ENCODE measurements at places on chromosomes 3 and 15.

DNA sequence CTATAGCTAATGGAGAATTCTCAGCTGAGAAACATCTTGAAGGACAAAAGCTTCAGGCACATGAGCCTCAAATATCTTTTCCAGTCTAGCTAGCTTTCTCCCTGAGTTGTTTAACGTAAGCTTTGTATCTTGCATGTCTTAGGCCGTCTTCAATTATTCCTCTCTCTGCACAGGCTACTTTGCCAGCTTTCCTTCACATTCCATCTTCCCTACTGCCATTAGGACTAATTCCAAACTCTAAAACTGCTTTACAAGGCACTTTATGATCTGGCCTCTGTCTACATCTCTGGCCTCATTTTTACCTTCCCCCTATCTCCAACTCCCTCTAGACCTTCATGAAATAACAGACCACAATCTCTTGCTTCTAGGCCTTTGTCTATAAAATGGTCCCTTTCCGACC, 171.4 kb downstream of the GREM1 start:
- no peak for DNase-seq

DNA sequence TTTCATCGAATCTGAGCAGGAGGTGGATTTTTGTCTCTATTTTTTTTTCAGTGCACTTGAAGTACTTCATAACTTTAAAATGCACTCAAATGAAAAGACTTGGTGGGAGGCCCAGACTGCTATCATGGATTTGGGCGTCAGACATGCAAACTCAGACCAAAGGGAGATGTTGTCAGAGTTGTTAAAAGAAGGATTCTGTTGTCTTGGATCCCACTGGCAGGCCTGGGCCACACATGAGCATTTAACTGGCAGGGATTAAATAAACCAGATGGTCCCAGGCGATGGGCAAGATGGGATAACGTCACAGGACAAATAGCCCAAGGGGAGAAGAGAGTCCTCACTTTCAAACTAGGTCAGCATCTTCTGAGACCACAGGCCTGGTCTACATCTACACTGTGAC, 15.4 kb downstream of the RTP1 start:
- no peak for DNase-seq

- no peak for DNase-seq
Observed at GRCh38 chr15:91882858-91883586, 29.5 kb downstream of the SLCO3A1 start.

DNA sequence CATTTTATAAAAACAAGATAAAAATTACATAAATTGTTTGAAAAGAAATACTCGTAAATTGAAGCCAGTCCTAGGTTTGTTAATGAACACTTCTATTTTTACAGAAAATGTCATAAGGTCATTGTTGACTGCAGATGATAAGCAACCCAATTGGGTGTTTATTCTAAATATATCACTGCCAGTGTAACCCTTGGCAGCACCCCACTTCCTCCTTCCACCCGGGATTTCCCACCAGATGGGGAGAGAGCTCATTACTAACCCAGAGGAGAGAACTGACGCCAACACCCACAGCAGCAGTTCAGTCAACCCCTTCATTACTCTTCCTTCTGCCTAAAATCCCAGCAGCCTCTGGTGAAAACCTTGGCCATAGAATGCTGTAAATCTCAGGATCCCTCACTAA, 307.6 kb downstream of the GAP43 start:
- DNase-seq: no peak

DNA sequence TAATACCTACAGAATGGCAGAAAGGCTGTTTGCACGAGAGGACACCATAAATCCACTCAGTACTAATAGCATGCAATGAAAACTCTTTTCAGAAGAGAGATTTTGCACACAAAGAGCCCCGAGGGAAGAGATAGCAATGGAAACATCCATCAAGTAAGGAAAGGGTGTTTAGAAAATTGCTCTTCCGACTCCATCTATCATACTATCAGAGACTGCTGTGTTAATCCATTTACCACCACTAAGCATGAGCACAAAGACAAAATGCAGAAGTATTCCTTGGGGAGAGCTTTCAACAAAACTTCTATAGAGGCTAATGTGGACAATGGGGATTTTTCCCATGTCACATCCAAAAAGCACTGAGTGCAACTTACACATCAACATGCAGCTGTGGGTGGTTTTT, 72.1 kb upstream of the PLAAT1 start:
- DNase-seq: no peak

- DNase-seq: no peak
Observed at GRCh38 chr3:56115698-56116097, 352.6 kb downstream of the ERC2 start.

DNA sequence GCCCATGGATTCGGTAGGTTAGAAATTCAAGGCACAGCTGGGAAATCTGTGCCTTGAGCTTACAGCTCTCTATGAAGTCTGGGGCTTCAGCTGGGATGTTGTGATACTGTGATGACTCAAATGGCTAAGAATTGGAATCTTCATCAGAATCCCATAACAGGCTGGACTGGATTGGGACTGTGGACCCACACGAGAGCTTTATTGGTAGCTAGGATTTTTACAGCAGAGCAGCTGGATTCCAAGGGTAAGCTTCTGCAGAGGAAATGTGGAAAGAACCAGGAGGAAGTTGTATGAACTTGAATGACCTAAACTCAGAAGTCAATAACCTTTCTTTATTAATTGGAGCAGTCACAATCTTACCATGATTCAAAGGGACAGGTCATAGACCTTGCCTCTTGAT, 1187.1 kb downstream of the ROBO1 start:
- no peak for DNase-seq

DNA sequence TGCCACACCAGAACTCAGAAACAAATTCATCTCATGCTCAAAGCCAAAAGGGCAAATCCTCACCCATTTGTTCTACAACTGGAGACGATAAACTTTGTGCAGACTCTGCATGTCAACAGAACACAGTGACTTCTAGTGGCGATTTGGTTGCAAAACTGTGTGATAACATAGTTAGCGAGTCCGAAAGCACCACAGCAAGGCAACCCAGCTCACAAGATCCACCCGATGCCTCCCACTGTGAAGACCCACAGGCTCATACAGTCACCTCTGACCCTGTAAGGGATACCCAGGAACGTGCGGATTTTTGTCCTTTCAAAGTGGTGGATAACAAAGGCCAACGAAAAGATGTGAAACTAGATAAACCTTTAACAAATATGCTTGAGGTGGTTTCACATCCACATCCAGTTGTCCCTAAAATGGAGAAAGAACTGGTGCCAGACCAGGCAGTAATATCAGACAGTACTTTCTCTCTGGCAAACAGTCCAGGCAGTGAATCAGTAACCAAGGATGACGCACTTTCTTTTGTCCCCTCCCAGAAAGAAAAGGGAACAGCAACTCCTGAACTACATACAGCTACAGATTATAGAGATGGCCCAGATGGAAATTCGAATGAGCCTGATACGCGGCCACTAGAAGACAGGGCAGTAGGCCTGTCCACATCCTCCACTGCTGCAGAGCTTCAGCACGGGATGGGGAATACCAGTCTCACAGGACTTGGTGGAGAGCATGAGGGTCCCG, 199.7 kb downstream of the AKAP13 start:
- DNase-seq: no peak

DNA sequence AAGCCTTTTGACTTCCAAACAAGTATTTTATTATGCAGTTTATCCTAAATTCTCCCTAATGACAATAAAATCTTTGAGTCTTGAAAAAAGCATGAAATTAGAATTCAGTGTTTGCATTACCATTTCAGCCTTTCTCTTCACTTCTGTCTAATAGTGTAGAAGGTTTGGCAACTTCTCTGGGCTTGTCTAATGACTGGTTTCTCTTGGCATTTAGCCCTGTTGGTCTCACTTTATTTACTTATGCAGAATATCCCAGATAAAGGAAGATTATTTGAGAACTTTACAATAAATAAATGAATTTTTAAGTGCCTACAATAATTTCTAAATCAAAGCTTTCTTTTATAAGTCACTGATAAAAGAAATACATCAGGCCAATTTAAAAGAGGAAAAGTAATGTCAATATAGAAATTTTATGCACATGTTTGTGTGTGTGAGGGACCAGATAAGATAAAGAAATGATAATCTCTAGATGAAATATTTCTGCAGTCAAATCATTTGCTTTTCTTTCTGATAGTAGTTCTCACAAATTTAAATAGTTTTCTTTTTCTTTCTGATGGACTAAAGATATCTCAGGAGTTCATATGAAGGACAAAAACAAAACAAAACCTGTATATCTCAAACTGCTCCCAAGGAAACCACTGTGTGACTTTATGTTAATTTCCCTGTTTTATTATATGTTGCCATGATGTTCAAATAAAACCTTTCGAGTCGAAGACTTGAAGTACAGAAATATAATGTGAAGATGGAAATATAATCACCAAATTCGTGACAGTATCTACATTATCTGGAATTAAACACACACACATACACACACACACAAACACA, 533.1 kb upstream of the CBLB start:
- no peak for DNase-seq

GRCh38 chr15:77410701-77411618, 8.9 kb downstream of the PEAK1 start:
- no peak for DNase-seq

DNA sequence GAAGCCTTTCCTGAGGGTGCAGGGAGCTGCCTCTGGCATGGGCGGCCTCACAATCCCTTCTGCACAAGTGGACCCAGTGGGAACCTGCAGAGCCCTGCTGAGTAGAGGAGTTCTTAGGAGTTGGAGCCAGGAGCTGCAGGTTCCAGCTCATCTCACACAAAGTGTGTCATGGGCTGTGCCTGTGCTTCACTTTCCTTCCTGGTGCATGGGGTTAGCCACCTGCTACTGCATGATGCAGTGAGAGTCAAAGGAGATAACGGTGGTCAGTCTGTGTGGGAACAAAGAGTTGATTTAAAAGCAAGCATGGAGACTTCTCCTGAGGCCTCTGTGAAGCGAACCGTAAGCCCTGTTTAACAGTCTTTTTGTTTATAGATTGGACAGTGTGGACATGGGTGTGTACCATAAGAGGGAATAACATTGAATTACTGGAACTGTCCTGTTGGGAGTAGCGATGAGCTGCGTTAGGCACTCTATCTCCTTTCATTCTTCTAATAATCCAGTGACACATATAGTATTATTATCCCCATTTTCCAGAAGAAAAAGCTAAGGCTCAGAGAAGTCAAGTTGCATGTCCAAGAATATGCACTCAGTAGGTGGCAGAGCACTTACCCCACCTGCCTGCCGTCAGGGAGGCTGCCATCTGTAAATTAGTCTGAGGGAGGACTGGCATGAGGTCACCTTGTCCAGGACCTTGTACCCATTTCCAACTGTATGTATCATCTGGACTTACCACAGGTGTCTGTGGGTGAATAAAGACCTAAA, 68.7 kb upstream of the PRR23C start:
- no peak for DNase-seq

- no peak for DNase-seq
Observed at GRCh38 chr3:141656771-141657170, 81.3 kb upstream of the RNF7 start.

DNA sequence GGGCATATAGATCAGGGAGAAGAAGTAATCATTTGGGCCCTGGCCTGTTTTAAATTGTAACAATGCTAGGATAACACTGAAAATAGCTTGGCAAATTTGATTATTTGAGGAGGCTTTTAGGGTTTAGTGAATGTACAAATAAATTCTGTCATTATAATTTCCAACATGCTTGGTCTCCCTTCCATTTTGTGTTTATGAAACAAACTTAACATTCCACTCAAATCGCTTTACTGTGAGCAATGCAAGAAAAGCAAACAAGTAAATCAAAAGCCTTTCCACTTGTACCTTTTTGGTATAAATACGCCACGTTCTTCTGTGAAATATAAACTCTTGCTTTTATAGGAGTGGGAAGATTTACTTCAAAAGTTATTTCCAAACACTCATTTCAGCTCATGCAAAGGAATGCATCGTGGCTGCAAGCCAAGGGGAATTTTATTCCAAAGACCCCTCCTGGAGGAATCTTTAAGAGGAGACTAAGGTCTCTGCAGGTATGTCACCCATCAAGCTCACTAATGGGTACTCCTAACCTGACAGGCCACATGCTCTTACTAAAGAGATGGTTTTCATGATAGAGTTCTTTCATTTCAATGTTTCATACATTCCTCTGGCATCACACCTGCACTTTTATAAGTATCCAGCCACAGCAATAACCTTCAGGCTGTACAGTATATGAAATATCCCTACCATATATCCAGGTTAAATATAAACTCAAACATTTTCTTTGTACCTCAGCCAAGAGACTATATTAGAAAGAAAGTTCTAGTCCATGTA, 115.2 kb downstream of the P3H2 start:
- DNase-seq: no peak

DNA sequence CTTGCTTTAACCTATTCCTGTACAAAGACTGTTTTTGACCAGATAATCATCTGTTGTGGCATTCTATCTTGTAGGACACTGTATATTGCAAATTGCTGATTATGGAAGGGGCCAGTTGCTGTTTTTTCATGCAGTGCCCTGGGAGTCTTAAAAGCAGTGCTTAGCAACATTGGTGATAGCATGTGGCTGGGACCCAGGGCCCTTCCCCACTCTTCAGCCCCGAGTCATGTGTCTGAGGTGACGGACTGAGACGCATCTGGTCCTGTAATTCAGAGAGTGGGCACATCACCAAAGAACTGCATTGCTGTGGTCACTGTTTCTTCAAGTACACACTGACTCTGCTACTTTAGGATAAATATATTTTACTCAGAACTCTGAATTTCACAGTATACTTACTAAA, 63.4 kb downstream of the SNRK start:
- DNase-seq: no peak

- DNase-seq: no peak
Observed at GRCh38 chr3:49388289-49388820, 23.4 kb downstream of the RHOA start.

DNA sequence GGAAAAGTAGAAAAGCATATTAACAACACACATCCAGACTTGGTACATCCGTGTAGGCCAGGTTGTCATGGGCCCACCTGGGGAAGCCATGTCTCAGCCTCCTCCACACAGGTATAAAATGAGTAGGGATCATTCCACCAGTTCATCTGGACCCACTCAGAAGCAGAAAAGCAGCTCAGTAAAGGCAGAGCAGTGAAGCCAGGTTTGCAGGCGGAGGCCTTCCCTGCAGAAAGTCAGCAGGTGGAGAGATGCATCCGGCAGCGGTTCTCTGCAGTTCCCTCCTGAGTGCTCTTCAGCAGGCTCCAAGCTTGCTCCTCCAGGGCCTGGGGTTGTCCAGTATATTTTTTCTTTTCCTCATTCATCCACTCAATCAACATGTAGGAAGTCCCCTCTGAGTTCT, 22.1 kb downstream of the LOXL1 start:
- DNase-seq: no peak

- no peak for DNase-seq
Observed at GRCh38 chr3:132396255-132396654, 21.0 kb upstream of the DNAJC13 start.

- DNase-seq: no peak
Observed at GRCh38 chr3:149473357-149474249, 894 bp upstream of the TM4SF4 start.

GRCh38 chr3:89314454-89315098, 207.2 kb downstream of the EPHA3 start:
- no peak for DNase-seq

Measured in stimulated activated CD4-positive, alpha-beta T cell treated with anti-CD3 and anti-CD28 coated beads, TNF-alpha, amount 100 ng/mL, for 4 hours (primary cell).